ENCODE measurements at places on chromosomes 16 and 17. TPM values are rescaled to one million over a fixed set of nuclear protein-coding genes. Genes with fewer than 3 reads are reported as not detected.
A peak's percentile ranks its signal among the peaks of the same experiment; 100 is the strongest.

DNA sequence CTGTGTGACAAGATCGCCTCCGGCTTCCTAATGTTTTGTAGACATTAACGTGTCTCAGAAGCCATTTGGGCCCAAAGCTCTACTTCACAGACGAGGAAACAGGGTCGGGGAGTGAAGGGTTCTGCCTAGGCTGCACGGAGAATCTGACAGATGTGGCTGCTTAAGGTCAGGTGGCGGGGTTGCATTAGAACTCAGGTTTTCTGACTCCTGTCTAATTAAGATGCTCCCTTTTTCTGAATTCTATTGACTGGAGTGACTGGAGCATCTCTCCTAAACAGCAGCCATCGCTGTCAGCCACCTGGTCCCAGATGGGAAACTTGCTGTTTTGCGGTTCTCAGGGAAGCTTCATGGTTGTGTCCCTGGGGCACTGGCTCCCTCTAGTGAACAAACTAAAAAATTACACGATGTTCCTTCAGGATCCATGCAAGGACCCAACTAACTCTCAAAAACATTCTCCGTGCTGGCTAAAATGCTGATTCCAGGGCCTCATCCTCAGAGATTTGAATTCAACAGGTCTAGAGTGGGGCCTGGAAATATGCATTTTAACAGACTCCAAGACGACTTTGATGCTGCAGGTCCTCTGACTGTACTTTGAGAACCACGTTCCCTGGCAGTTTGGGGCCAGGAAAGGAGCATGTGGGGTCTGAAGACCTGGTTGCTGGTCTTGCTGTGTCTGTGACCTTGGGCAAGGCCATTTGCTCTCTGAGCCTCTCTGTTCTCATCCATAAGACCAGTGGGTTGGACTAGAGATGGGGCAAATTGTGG lies 117.4 kb downstream of the IRF8 start:
- peak; percentile 50 for DNase-seq

DNA sequence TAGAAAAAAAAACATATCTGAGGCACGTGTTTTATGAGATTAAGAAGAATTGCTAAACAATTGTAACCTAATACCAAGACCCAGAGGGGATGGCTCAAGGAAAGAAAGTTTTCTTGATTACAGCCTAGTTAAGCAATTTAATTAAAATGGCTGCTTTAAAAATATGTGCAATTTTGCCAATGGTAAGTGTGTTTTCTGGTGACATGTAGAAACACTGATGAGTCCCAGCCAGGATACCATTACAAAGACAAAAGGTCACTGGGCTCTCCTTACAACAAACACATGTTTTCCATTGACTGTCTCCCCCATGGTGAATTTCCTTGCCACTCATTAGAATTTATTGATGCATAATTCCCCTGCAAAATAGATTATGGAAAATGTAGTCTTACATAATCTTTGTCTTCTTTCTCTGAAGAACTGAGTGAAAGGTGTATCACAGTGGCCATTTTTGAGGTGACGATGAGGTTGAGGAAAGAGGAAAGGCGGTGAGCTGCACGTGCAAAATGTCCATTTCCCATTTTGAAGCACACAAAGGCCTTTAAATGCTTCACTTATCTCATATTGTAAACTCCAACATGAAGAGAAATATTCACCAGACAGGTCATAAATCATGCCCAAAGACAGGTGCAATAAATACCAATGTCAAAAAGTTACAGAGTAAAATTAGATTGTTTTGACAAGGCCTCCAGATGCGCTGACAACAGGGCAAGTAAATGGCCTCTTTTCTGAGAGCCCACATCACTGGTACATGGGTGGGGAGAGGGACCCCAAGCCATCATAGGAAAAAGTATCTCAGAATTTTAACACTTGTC lies 696.9 kb downstream of the KCNJ2 start:
- DNase-seq: no peak

- DNase-seq: no peak
Measured at GRCh38 chr16:72532906-72533410, 361.0 kb upstream of the PMFBP1 start.

GRCh38 chr17:42640121-42640520 lies 19.0 kb upstream of the TUBG2 start:
- no peak for DNase-seq

GRCh38 chr16:27405546-27406451 lies 3.8 kb downstream of the IL21R start:
- DNase-seq: peak; percentile 58

- no peak for DNase-seq
Measured at GRCh38 chr17:28469376-28469775, 4.1 kb upstream of the SLC13A2 start.

- no peak for DNase-seq
Measured at GRCh38 chr17:38656959-38657823, 17.6 kb downstream of the EPOP start.

LHX1 gene
- not detected for total RNA-seq
